Ascending aorta (tissue), 2 donors: ENCODE measurements at places on chromosomes 2 and 18.

DNA sequence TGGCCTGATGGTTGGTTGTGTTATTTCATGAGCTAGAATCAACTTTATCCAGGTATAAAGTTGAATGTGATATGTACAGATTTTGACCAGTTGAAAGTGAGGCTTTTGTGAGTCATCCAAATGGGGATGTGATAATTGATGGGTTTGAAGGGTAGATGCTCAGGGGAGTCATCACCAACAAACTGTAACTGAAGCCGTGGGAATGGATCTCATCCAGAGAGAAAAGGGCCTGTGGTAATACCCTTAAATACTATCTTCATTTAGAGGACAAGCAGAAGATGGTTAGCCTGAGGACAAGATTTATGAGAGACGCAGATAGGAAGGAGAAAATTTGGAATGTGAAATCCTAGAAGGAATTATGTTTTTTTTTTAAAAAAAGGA, 90.5 kb upstream of the MYO3B start:
- no peak overlapping the region for H3K4me3 ChIP-seq
- H3K27ac ChIP-seq, result no peak overlapping the region
- H3K4me1 ChIP-seq, result no peaks in the 10 kb centered on the region
- no peak for DNase-seq
- H3K27me3 ChIP-seq, result no peaks in the 10 kb centered on the region

DNA sequence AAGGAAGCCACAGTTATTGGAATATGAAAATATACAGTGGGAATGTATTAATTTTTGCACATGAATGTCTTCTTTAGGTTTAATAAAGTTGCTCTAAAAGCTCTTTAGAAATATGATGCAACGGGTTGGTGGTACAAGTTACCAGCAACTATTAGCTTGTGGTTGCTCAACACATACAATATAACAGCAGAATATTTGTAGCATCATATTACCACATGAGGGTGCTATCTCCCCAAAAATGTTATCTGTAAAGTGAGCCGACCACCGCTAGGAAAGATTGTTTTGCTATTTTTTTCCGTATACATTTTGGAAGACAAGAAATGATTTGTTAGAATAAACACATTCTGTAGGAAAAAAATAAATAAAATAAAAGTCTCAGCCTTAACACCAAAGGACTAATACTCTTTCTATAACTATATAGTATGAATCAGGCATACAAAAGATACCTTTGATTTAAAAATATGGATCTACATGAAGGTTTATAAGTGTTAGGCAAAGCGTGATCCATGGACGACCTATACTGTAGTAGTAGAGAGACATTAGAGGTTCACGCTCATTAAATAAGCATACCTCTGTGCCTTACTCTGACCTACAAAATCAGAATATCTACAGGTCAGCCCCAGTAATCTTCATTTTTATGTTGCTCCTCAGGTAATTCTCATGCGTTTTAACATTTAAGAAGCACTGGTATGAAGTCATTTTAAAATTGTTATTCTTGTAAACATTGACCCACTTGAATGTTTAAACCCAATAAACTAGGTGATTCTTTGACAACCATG, 1110.6 kb upstream of the ACVR2A start:
- no peaks in the 10 kb centered on the region for H3K36me3 ChIP-seq
- H3K4me3 ChIP-seq, result no peak overlapping the region
- H3K27me3 ChIP-seq, result no peaks in the 10 kb centered on the region
- no peak for DNase-seq
- no peaks in the 10 kb centered on the region for H3K4me1 ChIP-seq
- H3K27ac ChIP-seq, result no peak overlapping the region

GRCh38 chr18:39329496-39330275, 1764.1 kb upstream of the CELF4 start:
- H3K27me3 ChIP-seq, result no peaks in the 10 kb centered on the region
- no peak overlapping the region for H3K27ac ChIP-seq
- H3K4me1 ChIP-seq, result no peaks in the 10 kb centered on the region
- no peak for DNase-seq
- H3K4me3 ChIP-seq, result no peak overlapping the region

DNA sequence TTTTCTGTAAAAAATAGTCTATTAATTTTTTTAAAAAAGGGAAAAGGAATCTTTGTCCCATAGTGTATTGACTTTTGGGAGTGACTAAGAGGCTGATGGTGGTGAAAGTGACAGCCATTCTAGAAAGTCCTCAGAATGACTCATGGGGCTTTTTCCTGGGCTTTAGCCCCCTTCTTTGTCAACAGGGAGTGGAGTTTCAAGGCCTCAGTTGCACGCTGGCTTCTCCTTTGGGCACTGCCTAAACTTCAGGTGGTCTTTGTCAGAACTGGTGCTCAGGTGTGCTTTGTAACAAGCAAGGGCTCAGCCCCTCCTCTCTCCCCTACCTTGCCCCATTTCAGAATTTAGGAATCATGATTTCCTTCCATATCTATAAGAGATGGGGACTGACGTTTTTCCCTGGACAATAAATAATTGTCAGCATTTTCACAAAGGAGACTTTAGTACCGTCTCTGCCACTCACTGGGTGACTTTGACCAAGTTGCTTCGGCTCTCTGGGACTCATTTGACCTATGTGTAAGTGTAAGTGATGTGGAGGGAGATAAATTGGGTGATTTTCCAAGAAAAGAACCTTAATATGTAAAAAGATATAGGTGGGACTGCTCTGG, 61.2 kb upstream of the IGFBP2 start:
- peak overlapping the region; percentile 94 for H3K27ac ChIP-seq
- H3K4me3 ChIP-seq, result no peak overlapping the region
- peaks cover 4% of the 10 kb centered on the region for H3K4me1 ChIP-seq
- no peaks in the 10 kb centered on the region for H3K27me3 ChIP-seq

GRCh38 chr2:202642567-202642966, 7.8 kb downstream of the FAM117B start:
- H3K4me1 ChIP-seq, result no peaks in the 10 kb centered on the region
- DNase-seq, result no peak
- no peak overlapping the region for H3K27ac ChIP-seq
- H3K27me3 ChIP-seq, result no peaks in the 10 kb centered on the region
- H3K36me3 ChIP-seq, result no peaks in the 10 kb centered on the region

DNA sequence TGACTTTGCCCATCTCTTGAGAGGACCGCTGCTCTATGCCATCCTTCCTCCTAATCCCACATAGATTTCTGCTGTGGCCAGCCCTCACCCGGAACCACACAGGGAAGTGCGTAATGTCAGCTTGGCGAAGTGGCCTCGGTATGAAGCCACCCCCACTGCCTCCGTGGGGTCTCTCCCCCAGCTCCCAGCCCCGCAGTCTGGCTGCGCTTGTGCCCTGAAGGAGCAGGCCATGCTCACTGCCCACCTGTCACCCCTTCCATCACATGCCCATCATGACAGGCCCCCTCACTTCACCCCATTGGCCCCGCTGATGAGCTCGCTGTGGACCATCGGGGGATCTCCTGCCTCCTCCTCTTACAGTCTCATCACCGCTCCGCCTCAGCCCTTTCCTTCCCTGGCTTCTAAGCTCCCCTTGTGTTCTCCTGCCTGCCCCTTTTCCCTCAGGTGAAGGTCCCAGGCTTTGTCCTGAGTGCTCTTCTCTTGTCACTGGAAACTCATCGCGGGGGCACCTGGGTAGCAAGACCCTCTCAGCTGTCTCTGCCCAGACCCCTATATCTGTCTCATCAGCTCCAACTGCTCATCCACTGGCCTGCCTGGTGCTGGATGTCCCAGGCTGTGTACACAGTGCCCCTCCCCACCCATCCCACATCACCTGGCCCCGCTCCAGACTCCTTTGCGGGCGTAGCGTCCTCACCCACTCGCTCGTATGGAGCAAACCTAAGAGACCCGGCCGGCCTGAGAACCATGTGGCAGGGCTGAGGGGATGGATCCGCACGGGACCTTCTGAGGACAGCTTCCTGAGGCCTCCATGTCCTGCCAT, 81.7 kb downstream of the GLI2 start:
- no peaks in the 10 kb centered on the region for H3K27me3 ChIP-seq
- no peak overlapping the region for H3K27ac ChIP-seq
- no peak for DNase-seq
- H3K4me3 ChIP-seq, result no peak overlapping the region

DNA sequence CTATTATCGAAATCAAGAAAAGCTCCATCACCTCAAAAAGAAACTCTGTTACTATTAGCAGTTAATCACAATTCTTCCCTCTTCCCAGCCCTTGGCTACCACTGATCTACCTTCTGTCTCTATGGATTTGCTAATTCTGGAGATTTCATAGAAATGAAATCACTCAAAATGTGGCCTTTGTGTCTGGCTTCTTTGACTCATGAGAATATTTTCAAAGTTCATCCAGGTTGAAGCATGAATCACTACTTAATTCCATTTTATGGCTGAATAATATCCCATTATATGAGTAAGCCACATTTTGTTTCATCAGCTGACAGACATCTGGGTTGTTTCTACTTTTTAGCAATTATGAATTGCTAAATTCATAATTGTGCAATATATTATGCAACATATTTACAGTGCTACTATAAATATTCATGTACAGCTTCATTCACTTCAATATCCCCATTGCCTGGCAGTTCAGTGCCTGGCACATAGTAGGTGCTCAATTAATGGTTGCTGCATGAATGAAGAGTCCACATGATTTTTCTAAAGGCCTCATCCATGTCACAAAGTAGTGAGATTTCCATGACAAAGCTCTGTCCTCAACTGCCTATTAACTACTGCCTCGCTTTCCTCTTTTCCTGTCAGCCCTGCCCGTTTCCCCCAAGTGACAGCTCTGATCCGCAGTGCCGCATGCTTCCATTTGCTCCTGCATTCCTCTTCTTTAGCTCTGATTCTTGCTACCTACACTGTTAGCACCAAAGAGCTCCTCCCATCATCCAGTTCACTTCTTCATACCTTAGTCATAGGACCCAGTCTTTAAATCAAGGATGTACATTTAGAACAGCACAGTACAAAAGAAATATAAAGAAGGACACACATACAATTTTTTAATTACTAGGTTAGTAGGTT, 32.8 kb downstream of the CCDC93 start:
- peaks cover 6% of the 10 kb centered on the region for H3K36me3 ChIP-seq
- no peak for DNase-seq
- peaks cover 4% of the 10 kb centered on the region for H3K4me1 ChIP-seq
- H3K27ac ChIP-seq, result peak overlapping the region; percentile 12
- no peak overlapping the region for H3K4me3 ChIP-seq

GRCh38 chr2:222136106-222136630, 162.6 kb downstream of the PAX3 start:
- no peak overlapping the region for H3K27ac ChIP-seq
- no peak overlapping the region for H3K4me3 ChIP-seq
- H3K4me1 ChIP-seq, result no peaks in the 10 kb centered on the region
- H3K27me3 ChIP-seq, result no peaks in the 10 kb centered on the region
- no peak for DNase-seq
- H3K36me3 ChIP-seq, result no peaks in the 10 kb centered on the region

GRCh38 chr2:88212251-88212790, 42.2 kb downstream of the THNSL2 start:
- no peaks in the 10 kb centered on the region for H3K4me1 ChIP-seq
- DNase-seq, result no peak
- no peak overlapping the region for H3K4me3 ChIP-seq
- no peaks in the 10 kb centered on the region for H3K36me3 ChIP-seq
- no peak overlapping the region for H3K27ac ChIP-seq

DNA sequence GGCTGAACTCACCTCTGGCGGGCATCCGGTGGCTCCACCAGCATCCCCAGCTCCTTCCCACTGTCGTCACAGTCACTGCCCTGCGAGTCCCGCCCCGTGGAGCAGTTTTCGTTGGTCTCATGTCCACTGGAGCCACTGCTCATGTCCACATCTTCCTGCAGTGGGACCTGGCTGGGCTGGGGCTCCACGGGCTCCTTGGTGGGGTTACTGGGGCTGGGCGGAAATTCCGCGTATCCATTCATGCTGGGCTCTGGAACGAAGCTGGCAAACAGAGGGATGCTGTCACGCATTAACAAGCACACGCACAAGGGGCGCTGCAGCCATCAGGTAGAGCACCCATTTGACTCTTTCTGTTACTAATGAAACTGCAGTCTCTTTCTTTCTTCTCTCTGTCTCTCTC, 10.7 kb downstream of the PER2 start:
- no peak for DNase-seq
- H3K27me3 ChIP-seq, result no peaks in the 10 kb centered on the region
- no peak overlapping the region for H3K27ac ChIP-seq
- H3K4me1 ChIP-seq, result no peaks in the 10 kb centered on the region
- peaks cover 63% of the 10 kb centered on the region for H3K36me3 ChIP-seq

DNA sequence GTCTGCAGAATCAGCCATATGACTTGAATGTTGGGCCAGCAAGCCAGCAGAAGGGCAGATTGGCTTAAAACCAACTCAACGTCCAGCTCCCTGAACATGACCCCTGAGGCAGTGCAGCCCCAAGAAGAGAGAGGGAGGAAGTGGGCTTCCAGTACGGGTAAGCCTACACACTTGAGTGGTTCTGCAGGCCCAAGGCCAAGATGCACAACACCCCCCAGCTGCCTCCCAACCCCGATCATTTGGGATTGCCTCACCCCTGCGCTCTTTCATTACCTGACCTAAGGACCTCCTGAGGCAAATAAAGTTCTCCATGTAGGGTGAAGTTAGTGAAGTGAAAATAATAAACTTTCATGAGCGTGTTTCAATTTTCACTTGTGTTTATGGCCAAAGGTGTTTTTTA, 536.0 kb downstream of the TNS1 start:
- H3K27ac ChIP-seq, result no peak overlapping the region
- no peak overlapping the region for H3K4me3 ChIP-seq
- no peak for DNase-seq
- H3K27me3 ChIP-seq, result no peaks in the 10 kb centered on the region
